ENCODE measurements at places on chromosomes 1 and 21. TPM values are rescaled to one million over a fixed set of nuclear protein-coding genes. Genes with fewer than 3 reads are reported as not detected.

Gene RAB7B
- total RNA-seq = 2.4 TPM

Gene IRF6
- under 0.01 TPM for total RNA-seq

Gene NKAIN1
- total RNA-seq = not detected

Gene TAL1
- total RNA-seq = under 0.01 TPM

Gene TRIM58
- total RNA-seq = 2.7 TPM

Gene IL12RB2
- not detected for total RNA-seq

Gene LRRC38
- total RNA-seq = not detected

Gene CROCC
- total RNA-seq = 35.4 TPM

Gene YIPF1
- total RNA-seq = 27.8 TPM

Gene OPTC
- not detected for total RNA-seq

Gene LCE1A
- not detected for total RNA-seq

Gene TTC34
- total RNA-seq = 0.29 TPM

Gene CYYR1
- total RNA-seq = not detected

Gene ERRFI1
- total RNA-seq = 42.0 TPM

Gene SLC25A33
- total RNA-seq = 5.9 TPM

Gene KISS1
- total RNA-seq = not detected

Gene FCMR
- 4.3 TPM for total RNA-seq

Gene KIAA0040
- 0.66 TPM for total RNA-seq

Data from placental pericyte (primary cell).